Pulmonary artery endothelial cell (primary cell): ENCODE measurements at places on chromosomes 1 and 21.

GRCh38 chr1:43549921-43550597 lies 19.4 kb downstream of the PTPRF start:
- no peak for DNase-seq

DNA sequence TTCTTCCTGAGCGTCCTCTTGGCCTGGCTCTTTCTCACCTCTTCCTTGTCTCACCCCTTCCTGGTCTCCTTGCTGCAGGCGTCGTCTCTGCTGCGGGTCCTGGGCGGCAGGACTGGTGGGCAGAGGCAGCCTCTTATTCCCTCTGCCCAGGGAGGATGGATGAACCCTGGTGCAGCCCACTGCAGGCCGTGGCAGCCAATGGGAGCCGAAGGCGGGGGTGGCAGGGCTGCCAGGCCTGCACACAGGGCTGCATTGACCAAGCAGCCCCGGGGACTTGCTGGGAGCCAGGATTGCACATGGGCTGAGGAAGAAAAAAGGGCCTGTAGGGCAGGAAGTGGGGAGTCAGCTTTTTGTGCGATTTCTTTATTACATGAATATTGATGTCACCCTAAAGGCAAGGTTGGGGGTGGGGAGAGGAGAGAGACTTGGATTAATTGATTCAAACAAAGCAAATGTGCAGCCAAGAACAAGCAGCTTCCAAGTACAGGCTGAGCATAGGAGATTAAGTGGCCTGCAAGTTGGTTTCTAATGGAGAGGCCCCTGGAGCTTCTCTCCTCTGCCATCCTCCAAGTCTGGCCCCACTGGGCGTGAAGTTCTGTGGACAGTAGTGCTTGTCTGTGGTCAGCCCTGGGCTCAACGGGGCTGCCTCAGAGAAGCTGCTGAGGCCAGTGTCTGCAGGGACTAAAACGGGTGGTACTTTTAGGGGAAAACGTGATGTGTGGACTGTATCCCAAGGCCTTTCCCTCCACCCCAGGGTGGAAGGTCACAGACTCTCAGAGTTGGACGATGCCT lies at the start of gene S100B:
S100B (minus strand) TSS at position 108 of the 792 bp plus-strand sequence. CDS start 2,667 bp downstream, outside the sequence.
- DNase-seq = no peak

DNA sequence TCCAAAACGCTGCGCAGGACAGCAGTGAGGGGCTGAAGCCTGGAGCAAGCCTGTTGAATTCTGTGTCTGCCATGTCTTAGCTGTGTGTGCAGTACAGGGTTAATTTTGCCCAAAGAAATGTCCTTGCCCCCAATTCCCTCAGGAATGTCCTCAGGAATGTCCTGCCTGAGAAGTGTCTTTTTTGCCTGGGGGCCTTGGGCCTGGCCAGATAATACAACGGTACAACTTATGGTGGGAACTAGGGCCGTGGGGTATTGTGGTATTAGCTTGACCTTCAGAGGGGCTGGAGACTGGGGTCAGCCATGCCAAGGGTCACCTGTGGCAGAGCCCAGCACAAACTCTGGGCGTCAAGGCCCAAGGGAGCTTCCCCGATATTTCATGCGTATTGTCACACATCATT lies 107.7 kb downstream of the AJAP1 start:
- DNase-seq = no peak

- DNase-seq = no peak
Observed at GRCh38 chr1:107405236-107405635, 264.4 kb downstream of the NTNG1 start.

DNA sequence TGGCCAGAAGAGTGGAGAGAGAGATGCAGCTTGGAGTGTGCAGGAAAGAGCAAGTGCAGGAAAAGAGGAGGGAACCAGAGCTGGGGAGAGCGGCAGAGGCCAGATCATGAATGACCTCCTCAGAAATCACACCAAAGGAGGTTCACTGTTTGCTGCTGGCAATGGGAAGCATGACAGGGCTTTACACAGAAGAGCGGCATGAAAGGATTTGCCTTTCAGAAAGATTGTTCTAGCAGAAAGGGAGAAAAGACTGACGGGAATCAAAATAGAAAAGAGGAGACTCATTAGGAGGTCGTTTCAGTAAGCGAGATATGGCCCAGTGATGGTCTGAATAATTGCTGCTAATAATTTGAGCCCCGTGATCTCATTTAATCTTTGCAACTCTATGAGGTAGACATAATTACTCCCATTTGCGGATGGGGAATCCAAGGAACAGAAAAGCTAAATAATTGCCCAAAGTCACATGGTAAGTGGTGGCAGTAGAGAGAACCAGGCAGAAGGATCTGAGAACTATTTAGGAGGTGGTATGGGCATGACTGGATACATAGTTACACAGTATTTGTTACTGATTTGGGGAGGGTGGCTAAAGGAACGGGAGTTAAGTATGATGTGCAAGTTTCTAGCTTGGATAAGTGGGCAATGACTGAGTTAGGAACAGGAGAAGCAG lies 12.5 kb upstream of the HNRNPR start:
- no peak for DNase-seq

GRCh38 chr1:187630653-187631380 lies 802.1 kb downstream of the PLA2G4A start:
- no peak for DNase-seq

- no peak for DNase-seq
Observed at GRCh38 chr1:14424325-14425002, 174.0 kb upstream of the KAZN start.

GRCh38 chr1:110948038-110948810 lies 15.5 kb downstream of the LRIF1 start:
- DNase-seq = no peak

DNA sequence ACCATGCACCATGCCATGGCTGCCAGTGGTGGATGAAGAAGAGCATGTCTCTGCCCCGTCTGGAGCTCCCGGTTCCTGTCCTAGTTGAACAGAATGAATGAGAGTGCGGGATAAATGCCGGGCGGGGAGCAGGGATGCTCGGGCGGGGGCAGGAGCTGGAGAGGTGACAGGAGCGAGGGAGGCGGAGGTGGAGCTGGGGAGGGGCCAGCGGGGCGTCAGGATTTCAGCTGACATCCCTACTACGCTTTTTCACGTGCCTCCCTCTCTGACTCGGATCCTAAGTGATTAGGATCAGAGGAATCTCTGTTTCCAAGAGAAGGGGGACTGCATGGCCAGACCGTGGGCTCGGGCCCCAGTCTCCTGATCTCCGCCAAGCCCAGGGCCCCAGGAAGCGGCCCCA lies 47.3 kb downstream of the TP73 start:
- DNase-seq = no peak
